ENCODE measurements at places on chromosomes 4 and X.
A peak's percentile ranks its signal among the peaks of the same experiment; 100 is the strongest.

- DNase-seq, result no peak
These were observed 818.7 kb downstream of the PCDH7 start for GRCh38 chr4:31538877-31539276.

- DNase-seq, result no peak
These were observed 278.9 kb downstream of the EPHA5 start for GRCh38 chr4:65391382-65391781.

DNA sequence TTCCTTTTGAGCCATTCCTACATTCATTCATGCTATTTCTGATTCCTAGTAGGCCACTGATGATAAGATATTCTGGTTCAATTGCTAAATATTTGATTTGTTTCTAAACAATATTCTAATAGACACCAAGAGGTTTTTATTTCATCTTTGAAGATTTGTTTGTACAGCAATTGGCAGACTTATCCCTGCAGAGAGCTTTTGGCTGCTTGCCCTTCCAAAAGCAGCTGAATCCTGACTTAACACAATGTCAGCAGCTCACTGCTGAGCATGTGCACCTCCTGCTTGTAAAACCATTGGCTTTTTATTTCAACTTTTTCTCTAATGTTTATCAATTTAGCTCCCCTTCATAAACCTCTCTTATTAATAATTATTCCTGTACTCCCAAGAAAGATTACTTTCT lies 45.3 kb downstream of the MMRN1 start:
- DNase-seq, result no peak

DNA sequence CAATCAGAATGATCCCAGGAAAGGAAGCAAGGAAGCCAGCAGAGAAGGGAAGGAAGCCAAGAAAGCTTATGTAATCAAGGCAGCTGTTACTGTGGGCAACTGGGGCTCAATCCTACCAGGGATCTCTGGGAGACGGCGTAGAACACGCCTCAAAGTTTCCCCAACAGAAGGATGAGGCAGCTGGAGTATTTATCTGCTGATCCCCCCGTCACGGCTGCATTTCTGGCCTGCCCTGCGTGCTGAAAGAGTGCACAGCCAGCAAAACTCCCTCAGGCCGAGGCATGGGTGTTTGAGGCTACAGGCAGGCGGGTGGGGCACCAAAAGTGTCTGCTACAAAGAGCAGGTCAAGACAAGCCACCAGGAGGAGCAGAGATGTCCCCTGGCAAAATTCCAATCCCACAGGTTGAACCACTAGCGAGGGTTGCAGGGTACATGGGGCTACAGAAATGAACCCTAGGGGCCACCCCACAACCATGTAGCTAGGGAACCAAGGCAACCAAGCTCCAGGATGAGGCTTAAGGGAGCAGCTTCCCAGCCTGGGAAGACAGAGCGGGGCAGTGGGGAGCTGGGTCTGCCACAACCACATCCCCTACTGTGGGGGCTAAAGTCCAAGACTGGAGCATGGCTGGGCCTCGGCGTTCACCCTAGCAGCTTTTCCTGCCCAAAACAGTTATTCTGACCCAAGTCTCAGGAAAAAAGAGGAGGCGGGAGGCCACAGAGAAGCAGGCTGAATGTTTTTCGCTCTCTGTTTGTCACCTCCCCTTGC lies 113.4 kb downstream of the BCOR start:
- no peak for DNase-seq

- DNase-seq, result no peak
These were observed 315.9 kb downstream of the PCDH10 start for GRCh38 chr4:133465022-133465421.

- DNase-seq, result no peak
These were observed 49.2 kb upstream of the STX18 start for GRCh38 chr4:4591071-4591470.

DNA sequence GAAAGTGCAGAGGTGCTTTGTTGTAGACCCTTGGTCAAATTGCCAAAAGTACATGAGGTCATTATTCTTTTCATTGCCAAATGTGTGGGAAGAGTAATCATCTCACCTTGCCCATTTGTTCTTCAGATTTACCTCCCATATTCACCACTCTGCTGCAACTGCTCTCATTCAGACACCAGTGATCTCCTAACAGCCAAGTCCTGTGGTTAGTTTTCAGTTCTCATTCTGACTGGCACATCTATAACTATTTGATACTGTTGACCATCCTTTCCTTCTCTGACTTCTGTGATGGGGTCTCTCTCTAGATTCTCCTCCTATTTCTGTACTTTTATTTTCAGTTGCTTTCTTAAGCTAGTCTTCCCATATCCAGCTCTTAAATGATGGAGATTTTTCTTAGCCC lies 39.8 kb downstream of the GRIA3 start:
- DNase-seq, result no peak

GRCh38 chrX:323721-324628 lies 5.4 kb upstream of the GTPBP6 start:
- DNase-seq, result no peak

GRCh38 chr4:147788791-147789190 lies 56.9 kb downstream of the ARHGAP10 start:
- no peak for DNase-seq

DNA sequence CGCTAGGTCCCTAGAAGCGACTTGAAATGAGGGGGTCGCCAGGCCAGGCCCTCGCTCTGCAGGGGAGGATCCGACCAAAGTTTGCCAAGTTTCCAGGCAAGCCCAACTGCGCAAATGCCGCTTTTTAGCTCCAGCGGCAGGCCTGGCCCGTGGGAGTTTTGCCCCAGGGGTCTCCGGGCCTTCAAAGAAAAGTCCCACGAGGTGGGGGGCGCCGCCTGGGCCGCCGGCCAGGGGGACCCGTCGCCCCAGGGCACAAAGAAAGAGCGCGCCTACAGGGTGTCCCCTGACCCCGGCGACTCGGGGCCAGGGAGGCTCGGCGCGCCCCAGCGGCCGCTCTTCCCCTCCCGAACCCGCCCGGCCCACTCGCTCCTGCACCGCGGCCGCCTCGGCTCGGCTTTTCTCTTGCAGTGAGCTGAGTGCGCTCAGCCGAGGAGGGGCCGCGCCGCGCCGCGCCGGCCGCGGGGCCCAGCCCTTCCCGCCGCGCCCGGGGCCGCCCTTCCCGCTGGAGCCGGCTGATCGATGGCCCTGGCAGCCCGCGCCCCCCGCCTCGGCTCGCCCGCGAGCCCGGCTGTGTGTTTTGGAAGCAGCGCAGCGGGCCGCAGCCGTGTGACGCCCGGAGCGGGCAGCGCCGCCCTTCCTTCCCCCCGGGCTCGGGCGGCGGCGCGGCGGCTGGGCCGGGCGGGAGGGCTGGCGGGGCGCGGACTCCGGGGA lies 754 bp upstream of the KLF3 start:
- DNase-seq, result no peak

- peak; percentile 44 for DNase-seq
These were observed 121.3 kb downstream of the GPR143 start for GRCh38 chrX:9644335-9644734.

DNA sequence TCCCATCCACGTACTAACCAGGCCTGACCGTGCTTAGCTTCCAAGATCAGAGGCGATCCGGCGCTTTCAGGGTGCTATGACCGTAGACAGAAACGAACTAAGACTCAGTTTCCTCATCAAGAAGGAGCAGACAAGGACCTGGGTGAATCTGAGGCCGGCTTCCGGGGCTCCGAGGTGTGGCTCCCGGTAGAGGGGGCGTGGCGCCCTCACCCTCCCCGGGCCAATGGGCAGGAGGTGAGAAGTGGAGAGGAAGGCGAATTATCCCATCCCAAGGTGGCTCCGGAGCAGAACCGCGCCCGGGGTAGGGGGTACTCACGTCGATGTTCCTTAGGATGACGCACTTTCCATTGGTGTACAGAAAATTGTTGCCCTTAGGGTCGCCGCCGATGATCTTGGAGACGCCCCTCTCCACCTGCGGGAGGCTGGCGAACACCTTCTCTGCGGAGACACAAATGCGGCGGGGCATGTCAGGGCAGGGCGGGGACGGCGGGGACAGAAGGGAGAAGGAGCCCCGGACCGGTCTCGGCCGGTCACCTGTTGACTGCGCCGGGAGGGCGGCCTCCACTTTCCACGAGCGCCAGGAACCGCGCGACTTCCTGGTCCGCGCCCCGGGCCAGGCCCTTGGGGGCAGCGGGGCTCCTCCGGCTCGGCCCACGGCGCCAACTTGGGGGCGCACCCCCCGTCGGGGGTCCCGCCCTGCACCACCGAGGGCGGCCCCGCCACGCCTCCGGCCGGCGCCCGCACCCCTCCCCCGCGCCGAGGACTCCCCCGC lies 616 bp downstream of the WDR1 start:
- DNase-seq, result peak; percentile 83

- no peak for DNase-seq
These were observed 318.8 kb upstream of the RASGEF1B start for GRCh38 chr4:81790477-81790876.

DNA sequence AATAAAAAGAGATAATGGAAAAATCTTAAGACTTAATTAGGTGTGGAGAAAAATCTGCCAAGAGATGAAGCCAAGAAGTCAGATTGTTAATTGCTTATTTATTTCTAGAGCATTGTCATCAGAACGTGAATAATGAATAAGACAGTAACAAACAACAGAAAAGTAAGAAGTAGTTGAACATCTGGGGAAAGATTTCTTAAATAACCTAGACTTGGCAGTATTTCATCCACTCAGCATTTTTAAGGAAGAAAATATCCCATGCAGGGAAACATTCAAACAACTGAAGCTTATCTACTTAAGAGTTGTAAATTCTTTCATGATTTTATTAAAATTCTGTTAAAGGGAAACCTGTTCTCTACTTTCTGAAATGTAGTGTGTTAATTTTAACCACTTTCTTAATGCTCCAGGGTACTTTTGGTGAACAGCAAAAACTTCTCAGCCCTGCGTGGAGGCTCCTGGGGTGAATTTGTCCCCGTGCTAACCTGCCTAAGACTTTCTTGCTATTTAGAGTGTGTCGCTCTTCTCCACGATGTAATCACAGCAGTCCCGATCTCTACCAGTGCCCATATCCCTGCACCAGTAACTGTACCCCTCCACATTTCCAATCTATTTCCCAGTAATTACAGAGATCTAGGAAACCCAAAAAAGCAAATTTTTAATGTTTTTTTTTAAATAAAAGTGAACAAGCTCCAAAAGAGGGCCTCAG lies 124.6 kb downstream of the CORIN start:
- DNase-seq, result no peak

GRCh38 chrX:13897566-13897965 lies 80.7 kb upstream of the GPM6B start:
- DNase-seq, result no peak
